ENCODE measurements at places on chromosomes 12 and 14.

- no peak for DNase-seq
These were observed 136.4 kb downstream of the KIF26A start for GRCh38 chr14:104274806-104275205.

DNA sequence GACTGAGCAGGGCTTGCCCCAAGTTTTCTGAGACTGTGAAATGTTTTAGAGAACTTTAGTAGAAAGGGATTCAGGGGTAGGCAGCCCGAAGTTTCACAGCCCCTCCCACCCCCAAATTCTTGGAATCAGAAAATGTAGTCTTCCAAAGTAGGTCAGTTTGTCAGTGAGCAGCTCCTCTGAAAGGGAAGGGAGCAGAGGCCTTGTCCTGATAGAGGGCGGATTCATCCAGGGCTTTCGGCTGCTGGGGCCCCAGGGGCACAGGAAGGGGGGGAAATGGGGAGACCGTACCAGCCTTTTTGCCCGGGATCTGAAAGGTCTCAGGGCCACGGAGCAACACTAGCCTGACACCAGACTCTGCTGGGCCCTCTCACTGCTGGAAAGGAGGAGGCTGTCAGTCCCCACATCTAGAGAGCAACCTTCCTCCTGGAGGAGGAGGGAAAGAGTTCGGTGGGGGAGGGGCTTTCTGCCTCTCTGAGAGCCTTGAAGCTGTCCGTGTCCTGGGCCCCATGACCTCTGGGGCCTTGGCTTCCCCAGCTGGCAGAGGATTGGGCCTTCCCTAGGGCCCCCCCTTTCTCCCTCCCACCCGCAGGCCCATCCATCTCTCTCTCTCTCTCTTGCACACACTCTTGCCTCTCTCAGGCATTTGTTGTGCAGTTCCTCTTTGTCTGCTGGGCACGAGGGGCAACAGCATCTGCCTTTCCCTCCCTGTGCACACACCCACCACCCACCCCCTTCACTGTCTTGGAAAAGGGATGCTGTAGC, at the start of gene IKZF4:
Gene IKZF4 (plus strand): TSS at position 621 of the 762 bp plus-strand sequence. CDS start 451 bp downstream, outside the sequence.
- DNase-seq: no peak

DNA sequence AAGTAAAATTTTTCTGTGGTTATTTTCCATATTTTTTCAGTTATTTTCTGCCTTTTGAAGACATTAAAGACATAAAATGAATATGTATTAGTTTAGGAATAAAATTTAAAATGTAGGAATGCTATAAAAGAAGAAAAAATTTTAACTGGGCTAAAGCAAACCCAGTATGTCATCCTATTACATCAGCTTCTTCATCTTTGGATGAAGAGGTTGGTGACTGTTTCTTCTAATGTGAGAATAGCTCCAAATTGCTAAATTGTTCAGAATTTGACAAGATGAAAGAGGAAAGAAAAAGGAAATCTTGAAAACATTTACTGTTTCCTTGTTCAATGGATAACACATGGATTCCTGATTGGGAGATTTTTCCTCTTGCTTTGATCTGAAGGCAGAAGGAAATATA, 52.7 kb upstream of the PZP start:
- no peak for DNase-seq

DNA sequence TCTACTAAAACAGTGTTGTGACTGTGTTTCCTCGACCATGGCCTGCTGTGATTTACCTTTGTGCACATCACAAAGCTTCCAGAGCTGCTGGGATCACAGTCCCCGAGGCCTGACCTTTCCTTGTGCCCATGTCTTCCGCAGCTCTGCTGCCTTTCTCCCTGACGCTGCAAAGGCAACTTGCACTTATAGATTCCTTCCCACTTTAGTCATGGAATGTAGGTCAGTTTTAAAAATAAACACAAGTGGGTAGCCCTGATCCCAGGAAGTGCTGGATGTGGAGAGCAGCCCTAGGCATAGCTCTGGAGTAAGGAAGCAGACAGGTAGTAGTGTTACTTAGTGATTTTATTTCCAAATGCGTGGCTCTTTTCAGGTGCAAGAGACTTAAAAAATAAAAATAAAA, 825.7 kb downstream of the AACS start:
- no peak for DNase-seq

Data from central memory CD8-positive, alpha-beta T cell (primary cell).